Cerebellar nuclear complex (tissue), 1 donor: ENCODE measurements at places on chromosomes 12 and 14.

DNA sequence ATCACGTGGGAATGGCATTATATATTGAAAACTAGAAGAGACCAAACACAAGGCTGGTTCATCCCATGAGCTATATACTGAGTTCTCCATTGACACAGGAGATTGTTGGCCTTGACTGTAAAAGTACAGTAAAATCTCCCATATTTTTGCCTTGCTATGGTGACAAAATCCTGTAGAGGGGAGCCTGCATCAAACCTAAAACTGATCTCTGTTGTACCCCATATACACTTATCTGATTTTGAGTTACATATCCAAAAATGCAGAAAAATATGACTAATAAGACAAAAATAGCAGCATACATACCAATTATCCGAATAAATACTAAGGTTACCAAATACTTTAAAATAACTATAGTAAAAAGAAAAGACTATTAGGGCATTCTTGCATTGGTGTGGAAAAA lies 60.4 kb downstream of the TMTC3 start:
- DNase-seq = no peak

GRCh38 chr12:46843811-46844210 lies 18.0 kb upstream of the SLC38A4 start:
- DNase-seq = no peak

GRCh38 chr12:45200491-45201043 lies 15.3 kb upstream of the ANO6 start:
- DNase-seq = no peak

- DNase-seq = no peak
Observed at GRCh38 chr14:103186909-103187586, 63.8 kb downstream of the TNFAIP2 start.

GRCh38 chr12:109952160-109952858 lies 43.9 kb downstream of the GIT2 start:
- DNase-seq = no peak

- no peak for DNase-seq
Observed at GRCh38 chr12:7694556-7695236, 879 bp downstream of the GDF3 start.

GRCh38 chr12:42935756-42936155 lies 346.2 kb upstream of the PRICKLE1 start:
- no peak for DNase-seq

GRCh38 chr14:51500776-51501175 lies 150.9 kb upstream of the FRMD6 start:
- DNase-seq = no peak
